Spleen (tissue), 13 donors: ENCODE measurements at places on chromosomes 2 and 18. TPM values are rescaled to one million over a fixed set of nuclear protein-coding genes. Genes with fewer than 3 reads are reported as not detected.

The RNF125 gene
- polyA plus RNA-seq, result 2.8 TPM

- no peaks in the 10 kb centered on the region for H3K27me3 ChIP-seq
- no peak overlapping the region for H3K4me3 ChIP-seq
- peak; percentile 21 for DNase-seq
Measured at GRCh38 chr2:26542194-26542455, 64.2 kb upstream of the OTOF start.

- H3K4me1 ChIP-seq, result no peaks in the 10 kb centered on the region
- DNase-seq, result no peak
- H3K27me3 ChIP-seq, result no peaks in the 10 kb centered on the region
- H3K36me3 ChIP-seq, result no peaks in the 10 kb centered on the region
- H3K27ac ChIP-seq, result no peak overlapping the region
- H3K4me3 ChIP-seq, result no peak overlapping the region
Measured at GRCh38 chr2:217105733-217106649, 246.1 kb upstream of the TNP1 start.

DNA sequence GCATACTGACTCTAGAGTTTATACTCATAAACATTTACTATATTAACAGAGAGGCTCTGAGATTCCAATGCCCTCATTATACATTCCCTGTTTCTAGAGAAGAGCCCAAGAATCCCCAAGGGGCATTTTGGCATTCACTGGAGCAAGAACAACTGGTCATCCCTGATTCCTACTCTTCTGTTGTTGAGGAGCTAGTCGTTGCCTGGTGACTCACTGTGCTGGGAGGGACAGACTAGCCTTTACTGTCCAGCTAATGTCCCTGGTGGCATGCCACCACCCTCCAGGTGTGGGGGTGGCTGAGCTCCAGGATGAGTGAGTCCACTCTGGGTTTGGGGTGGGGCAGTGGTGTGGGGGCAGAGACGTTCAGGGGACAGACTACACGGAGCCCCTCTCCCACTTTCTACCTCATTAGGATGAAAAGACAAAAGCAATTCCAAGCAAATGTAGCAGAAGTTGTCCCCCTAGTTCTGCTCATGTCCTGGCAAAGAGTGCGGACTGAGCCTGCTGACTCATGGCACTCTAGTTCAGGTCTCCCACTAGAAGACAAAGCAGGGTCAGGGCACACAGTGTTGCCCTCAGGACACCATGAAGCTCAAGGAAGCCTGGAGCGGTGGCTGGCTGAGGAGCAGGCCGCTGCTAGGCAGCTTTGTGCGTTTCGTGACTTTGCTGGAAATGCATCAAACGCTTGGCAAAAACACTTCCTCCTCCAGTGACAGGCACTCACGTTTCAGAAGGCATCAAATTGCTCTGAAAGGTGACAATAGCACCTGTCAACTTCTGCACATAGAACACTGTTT is 49.4 kb downstream of the RHOB start:
- H3K27ac ChIP-seq, result no peak overlapping the region
- no peaks in the 10 kb centered on the region for H3K36me3 ChIP-seq
- DNase-seq, result no peak
- H3K27me3 ChIP-seq, result no peaks in the 10 kb centered on the region
- no peak overlapping the region for H3K4me3 ChIP-seq
- H3K4me1 ChIP-seq, result peaks cover 3% of the 10 kb centered on the region

GRCh38 chr2:64939332-64939917 is 49.8 kb upstream of the SLC1A4 start:
- DNase-seq, result no peak
- H3K27me3 ChIP-seq, result no peaks in the 10 kb centered on the region
- H3K4me1 ChIP-seq, result peaks cover 61% of the 10 kb centered on the region
